ENCODE measurements at places on chromosomes 1 and 21.

DNA sequence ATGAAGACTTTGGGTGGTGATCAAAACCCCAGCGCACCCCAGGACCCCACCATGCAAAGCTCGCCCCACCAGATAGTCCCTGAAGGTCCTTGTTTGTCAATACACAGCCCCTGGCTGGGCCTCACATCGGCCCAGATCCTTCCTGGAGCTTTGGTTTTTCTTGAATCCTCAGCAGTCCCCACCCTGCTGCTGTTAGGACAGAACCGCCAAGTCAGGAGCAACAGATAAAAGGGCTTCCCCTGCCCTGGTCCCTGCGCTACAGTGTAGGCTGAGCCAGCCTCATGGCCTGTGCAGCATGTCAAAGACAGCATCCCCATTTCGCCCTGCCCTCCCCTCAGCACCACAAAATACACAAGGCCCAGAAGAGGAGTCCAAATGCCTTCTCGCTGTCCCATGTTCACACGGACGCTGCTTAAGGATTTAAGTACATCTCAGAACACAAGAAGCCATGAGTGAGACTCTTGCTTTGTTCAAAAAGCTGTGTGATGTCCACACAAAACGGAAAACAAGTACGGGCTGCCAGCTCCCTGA lies 65.7 kb downstream of the PSMG1 start:
- no peak for DNase-seq
- peaks cover 4% of the 10 kb centered on the region for H3K27me3 ChIP-seq
- H3K4me1 ChIP-seq = peaks cover 6% of the 10 kb centered on the region
- H3K36me3 ChIP-seq = no peaks in the 10 kb centered on the region
- H3K27ac ChIP-seq = no peak overlapping the region
- no peak overlapping the region for H3K4me3 ChIP-seq

- no peaks in the 10 kb centered on the region for H3K4me1 ChIP-seq
- no peak for DNase-seq
- no peak overlapping the region for H3K4me3 ChIP-seq
Observed at GRCh38 chr21:38875694-38876492, 70.2 kb downstream of the ETS2 start.

- DNase-seq = no peak
Observed at GRCh38 chr21:29465546-29465945, 166.8 kb downstream of the BACH1 start.

DNA sequence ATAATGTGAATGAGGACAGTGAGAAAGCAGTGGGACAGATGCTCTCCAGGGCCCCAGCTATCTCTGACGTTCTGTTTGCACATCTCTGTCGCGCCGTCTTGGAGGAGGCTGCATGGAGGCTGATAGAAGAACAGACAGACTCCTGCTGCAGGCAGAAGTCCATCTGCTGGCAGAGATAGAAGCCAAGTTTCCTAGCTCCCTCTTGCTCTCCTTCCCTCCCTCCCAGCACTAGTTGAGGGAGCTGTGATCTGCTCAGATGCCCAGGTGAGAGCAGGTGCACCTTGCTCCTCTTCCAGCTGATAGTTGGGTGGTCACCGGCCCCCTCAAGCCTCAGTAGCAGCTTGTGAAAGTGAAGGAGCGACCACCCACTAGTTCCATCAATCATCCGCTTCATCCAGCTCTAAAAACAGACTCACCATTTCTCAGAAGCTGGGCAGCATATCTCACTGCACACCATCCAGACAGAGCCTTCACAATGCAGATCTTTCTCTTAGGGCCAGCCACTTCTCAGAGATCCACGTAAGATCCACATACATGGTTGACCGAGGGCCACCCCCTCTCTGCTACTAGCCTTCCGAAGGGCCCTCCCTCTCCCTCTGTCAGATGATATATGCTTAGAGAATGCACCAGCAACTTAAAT lies 12.9 kb downstream of the LRRN2 start:
- no peak for DNase-seq
- H3K27ac ChIP-seq = no peak overlapping the region
- no peak overlapping the region for H3K4me3 ChIP-seq
- H3K36me3 ChIP-seq = no peaks in the 10 kb centered on the region

DNA sequence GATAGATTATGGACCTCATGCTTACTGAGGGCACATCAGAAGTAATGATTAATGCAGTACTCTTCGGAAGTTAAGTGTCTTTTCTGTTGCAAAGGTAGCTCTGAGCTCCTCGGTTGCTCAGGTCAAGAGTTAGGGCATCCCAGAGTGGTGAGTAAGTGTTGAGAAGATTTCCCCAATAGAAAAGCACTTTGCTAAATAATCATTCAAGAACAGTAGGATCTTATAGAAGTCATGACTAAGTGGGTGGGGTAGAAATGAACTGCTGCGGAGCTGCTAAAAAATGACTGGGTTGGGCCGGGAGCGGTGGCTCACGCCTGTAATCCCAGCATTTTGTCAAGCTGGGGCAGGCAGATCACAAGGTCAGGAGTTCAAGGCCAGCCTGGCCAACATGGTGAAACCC lies 648.6 kb upstream of the CAMK1G start:
- H3K4me3 ChIP-seq = no peak overlapping the region
- H3K4me1 ChIP-seq = no peaks in the 10 kb centered on the region
- no peaks in the 10 kb centered on the region for H3K27me3 ChIP-seq
- H3K36me3 ChIP-seq = no peaks in the 10 kb centered on the region
- DNase-seq = no peak
- H3K27ac ChIP-seq = no peak overlapping the region

DNA sequence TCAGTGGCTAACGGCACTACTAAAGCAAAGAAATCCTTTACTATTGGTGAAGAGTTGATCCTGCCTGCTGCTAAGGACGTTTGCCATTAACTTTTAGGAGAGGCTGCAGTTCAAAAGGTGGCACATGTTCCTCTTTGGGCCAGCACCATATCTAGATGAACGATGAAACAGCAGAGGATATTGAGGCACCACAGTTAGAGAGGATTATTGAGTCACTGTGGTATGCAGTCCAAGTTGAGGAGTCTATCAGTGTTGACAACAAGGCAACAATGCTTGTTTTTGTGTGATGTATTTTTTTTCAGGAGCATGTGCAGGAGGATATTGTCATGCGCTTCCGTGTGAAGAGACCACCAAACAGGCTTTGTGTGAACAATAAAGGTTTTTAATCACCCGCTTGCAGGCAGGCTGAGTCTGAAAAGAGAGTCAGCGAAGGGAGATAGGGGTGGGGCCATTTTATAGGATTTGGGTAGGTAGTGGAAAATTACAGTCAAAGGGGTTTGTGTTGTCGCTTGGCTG lies 80.9 kb downstream of the UCHL5 start:
- H3K4me3 ChIP-seq = no peak overlapping the region
- H3K4me1 ChIP-seq = no peaks in the 10 kb centered on the region
- no peaks in the 10 kb centered on the region for H3K27me3 ChIP-seq
- H3K36me3 ChIP-seq = no peaks in the 10 kb centered on the region
